CD4-positive, alpha-beta T cell (primary cell): ENCODE measurements at places on chromosomes 1 and 21. TPM values are rescaled to one million over a fixed set of nuclear protein-coding genes. Genes with fewer than 3 reads are reported as not detected.

GSTM4 gene
- total RNA-seq, result 17.7 TPM

GRCh38 chr1:181816608-181817007 is 244.9 kb downstream of the ZNF648 start:
- DNase-seq, result no peak
- H3K4me1 ChIP-seq, result no peaks in the 10 kb centered on the region
- H3K36me3 ChIP-seq, result no peaks in the 10 kb centered on the region

PRR9 gene
- not detected for total RNA-seq

- H3K27me3 ChIP-seq, result peaks cover 12% of the 10 kb centered on the region
- H3K4me1 ChIP-seq, result peaks cover 17% of the 10 kb centered on the region
- H3K36me3 ChIP-seq, result no peaks in the 10 kb centered on the region
- no peak overlapping the region for H3K4me3 ChIP-seq
- no peak overlapping the region for H3K27ac ChIP-seq
These were observed 3.7 kb upstream of the JAM2 start for GRCh38 chr21:25635310-25635709.

- H3K27ac ChIP-seq, result no peak overlapping the region
- H3K36me3 ChIP-seq, result no peaks in the 10 kb centered on the region
- DNase-seq, result no peak
- H3K27me3 ChIP-seq, result no peaks in the 10 kb centered on the region
- H3K4me1 ChIP-seq, result no peaks in the 10 kb centered on the region
- H3K4me3 ChIP-seq, result no peak overlapping the region
These were observed 298.6 kb upstream of the ST6GALNAC5 start for GRCh38 chr1:76568573-76569238.

ATP6V1G3 gene
- total RNA-seq, result not detected

DNA sequence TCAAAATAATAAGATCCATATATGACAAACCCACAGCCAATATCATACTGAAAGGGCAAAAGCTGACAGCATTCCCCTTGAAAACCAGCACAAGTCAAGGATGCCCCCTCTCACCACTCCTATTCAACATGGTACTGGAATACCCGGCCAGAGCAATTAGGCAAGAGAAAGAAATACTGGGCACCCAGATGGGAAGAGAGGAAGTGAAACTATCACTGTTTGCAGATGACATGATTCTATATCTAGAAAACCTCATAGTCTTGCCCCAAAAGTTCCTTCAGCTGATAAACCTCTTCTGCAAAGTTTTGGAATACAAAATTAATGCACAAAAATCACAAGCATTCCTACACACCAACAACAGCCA is 442.7 kb downstream of the PTBP2 start:
- H3K4me3 ChIP-seq, result no peak overlapping the region
- H3K36me3 ChIP-seq, result no peaks in the 10 kb centered on the region
- no peaks in the 10 kb centered on the region for H3K27me3 ChIP-seq
- no peaks in the 10 kb centered on the region for H3K4me1 ChIP-seq
- no peak overlapping the region for H3K27ac ChIP-seq
- DNase-seq, result no peak

DNA sequence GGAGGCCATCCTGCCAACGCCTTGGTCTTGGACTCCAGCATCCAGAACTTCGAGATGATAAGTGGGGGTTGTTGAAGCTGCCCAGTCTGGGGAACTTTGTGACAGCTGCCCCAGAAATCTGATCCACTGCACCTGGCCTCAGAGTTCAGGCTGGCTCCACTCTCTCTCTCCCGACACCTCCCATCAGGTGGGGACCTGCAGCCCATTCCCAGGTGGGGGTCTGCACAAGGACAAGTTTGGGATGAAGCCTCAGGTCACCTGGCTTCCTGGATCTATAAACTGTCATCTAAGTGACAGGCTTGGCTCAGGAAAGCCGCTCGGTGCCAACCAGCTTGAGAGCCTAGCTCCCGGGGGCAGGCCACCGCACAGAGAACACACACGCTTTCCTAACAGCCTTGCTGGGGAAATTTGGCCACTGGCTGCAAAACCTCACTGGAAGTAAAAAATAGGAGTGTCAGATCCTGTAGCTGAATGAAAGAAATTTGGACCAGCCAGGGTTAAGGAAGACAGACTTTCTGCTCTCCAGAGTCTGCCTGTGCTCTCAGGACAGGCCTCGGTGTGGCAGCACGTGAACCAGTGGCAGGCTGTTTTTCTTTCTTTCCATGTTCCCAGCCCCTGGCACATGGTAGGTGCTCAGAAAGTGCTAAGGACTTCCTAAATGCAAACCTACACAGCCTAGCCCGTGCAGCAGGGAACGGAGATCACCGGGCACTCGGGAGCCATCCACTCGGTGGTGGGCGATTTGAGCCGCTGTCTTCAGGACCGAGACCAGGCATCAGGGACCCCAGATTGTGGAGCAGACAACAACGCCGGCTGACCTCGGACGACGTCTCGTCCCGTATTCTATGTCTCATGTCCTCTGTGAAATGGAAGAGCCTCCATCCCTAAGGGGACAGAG is 42.6 kb upstream of the LBR start:
- no peak overlapping the region for H3K4me3 ChIP-seq
- DNase-seq, result no peak
- no peaks in the 10 kb centered on the region for H3K27me3 ChIP-seq

CFHR2 gene
- total RNA-seq, result not detected

- H3K36me3 ChIP-seq, result peaks cover 38% of the 10 kb centered on the region
- no peak overlapping the region for H3K27ac ChIP-seq
- no peaks in the 10 kb centered on the region for H3K27me3 ChIP-seq
- DNase-seq, result no peak
These were observed 35.7 kb downstream of the IARS2 start for GRCh38 chr1:220129479-220130210.

NUP210L gene
- total RNA-seq, result 0.03 TPM

DNA sequence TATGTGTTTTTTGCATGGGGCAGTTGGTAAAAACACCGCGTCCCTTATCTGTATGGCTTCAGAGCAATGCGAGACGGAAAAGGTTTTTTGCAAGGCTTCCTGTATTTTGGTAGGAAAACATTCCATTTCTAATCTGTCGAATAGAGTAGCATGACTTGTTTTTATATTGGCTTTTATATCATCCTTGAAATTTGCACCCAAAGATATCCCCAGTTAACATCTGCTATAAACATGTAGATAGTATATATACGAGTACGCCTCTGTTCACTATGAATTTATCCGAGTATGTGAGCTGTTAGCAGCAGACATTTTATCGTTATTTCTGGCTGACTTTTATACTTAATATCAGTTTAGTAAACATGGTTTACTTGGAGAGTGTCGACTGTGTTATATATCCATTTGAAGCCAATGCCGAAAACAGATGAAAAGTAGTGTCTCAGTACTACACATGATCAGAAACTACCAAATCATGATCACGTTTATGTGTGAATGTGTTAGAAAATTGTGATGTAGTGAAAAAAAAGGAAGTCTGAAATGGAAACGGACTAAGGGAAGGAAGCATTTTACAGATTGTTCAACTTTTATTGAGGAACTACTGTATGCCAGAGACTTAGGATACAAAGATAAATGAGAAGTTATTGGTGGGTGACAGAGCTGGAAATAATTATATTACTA is 1.0 kb downstream of the LEPR start:
- H3K4me3 ChIP-seq, result peak overlapping the region; percentile 81
- H3K4me1 ChIP-seq, result peaks cover 26% of the 10 kb centered on the region
- H3K27ac ChIP-seq, result no peak overlapping the region
- H3K36me3 ChIP-seq, result peaks cover 14% of the 10 kb centered on the region
- no peaks in the 10 kb centered on the region for H3K27me3 ChIP-seq

ZBTB8B gene
- total RNA-seq, result not detected
